ENCODE measurements at places on chromosomes 12 and 14.
A peak's percentile ranks its signal among the peaks of the same experiment; 100 is the strongest.

DNA sequence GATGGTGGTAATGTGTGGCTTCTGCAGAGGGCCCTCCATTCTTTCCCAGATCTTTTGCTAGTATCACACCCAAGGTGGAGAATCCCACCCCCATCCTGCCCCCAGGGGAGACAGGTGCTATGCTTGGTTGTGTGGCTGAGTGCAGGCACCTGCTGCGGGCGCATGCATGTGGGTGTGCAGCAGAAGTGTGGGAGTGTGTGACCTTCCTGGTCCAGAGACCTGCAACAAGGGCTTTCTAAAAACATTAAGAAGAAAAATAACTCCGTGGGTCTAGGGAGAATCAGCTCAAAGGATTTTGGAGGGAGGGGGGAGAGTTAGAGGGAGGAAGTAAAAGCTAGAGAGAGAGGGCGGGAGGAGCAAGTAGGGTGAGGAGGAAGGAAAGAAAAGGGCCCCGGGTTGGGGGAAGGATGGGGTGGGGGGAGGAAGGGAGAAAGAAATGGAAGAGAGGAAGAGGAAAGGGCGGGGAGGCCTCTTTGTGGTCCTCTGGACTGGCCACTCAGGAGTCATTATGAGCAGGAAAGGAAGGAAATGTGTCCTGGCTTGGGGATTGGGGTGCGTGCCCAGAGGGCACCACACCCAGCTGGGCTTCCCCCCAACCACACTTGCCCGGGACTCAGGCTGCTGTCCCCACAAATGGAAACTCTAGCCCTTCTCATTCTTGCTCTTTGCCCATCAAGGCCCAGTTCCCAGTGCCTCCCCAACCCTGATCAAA lies 3.1 kb upstream of the FIGNL2 start:
- no peak for DNase-seq

DNA sequence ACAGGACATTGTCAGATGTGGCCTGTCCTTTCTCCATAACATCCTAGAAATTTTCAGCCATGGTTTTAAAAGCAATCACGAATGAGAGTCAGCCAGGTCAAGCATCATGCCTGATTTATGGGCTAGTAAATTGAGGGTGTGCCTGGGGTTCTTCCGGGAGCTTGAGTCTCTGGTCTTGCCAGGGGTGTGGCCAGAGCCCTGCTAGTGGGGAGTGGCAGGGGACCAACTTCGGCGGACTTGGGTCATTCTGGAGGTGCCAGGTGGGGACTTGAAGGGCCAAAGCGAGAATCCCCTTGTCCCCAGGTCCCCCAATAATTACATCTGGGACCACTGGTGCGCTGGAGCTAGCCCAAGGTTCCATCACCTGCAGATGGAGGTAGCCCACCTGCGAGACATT lies 5.7 kb downstream of the OTUB2 start:
- no peak for DNase-seq

DNA sequence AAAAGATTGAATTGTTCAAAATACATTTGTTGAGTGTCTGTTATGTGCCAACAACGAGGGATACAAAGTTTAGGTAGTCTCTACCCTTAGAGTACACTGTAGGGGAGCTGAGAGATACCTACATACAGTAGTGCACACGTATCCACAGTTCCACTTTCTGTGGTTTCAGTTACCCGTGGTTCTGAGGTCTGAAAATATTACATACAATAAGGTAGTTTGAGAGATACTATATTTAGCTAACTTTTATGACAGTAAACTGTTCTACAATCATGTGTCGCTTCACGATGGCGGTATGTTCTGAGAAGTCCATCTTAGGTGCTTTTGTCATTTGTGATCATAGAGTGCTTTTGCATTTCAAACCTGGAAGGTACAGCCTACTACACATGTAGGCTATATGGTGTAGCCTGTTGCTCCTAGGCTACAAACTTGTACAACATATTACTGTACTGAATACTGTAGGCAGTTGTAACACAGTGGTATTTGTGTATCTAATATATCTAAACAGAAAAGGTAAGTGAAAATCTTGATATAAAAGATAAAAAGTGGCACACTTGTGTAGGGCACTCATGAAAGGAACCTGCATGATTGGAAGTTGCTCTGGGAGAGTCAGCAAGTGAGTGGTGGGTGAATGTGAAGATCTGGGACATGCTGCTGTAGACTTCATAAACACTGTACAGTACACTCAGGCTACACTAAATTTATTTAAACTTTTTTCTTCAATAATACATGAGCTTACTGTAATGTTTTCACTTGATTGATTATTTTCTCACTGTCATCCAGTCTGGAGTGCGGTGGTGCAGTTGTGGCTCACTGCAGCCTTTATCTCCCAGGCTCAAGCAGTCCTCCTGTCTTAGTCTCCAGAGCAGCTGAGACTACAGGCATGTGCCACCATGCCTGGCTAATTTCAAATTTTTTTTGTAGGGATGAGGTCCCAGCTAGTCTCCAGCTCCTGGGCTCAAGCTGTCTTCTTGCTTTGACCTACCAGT lies 4.0 kb downstream of the CPSF6 start:
- no peak for DNase-seq

- DNase-seq = no peak
Measured at GRCh38 chr14:100522616-100523099, 64.6 kb downstream of the BEGAIN start.

DNA sequence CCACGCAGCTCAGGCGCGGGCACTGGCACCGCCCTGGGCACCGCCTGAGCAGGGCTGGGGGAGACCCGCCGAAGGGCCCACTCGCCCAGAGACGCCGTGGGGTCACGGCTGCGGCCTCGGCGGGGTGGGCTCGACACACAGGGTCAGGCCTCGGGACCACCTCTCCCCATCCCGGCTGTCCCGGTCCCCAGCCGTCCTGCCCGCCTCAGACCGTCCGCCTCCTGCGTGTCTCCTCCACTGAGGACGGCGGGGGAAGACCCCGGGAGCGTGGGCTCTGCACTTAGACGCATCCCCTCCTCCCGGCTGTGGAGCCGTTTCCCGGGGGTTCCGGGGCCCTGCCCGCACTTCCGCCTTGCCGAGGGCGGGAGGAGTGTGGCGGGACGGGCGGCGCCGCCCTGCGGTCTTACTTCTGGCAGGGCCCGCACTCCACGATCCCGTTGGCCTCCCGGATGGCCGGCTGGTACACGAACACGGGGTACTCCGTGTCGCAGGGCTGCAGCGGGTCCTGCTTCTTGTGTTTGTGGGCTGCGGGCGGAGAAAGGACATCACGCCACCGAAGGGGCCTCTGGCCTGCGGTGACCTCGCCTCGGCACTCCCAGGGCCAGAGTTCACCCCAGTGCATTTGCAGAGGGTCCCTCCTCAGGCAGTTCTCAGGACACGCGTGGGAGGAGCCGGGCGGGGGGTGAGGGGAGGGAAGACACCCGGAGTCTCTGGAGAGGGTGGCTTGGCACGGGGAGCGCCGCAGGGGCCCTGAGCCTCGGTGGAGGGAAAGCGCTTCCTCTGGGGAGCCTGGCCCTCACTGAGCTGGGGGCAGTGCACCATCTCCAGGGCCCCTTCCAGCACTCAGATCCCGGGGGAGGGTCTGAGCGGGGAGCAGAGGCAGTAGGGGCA lies 23.1 kb upstream of the LRTM2 start:
- peak; percentile 79 for DNase-seq

DNA sequence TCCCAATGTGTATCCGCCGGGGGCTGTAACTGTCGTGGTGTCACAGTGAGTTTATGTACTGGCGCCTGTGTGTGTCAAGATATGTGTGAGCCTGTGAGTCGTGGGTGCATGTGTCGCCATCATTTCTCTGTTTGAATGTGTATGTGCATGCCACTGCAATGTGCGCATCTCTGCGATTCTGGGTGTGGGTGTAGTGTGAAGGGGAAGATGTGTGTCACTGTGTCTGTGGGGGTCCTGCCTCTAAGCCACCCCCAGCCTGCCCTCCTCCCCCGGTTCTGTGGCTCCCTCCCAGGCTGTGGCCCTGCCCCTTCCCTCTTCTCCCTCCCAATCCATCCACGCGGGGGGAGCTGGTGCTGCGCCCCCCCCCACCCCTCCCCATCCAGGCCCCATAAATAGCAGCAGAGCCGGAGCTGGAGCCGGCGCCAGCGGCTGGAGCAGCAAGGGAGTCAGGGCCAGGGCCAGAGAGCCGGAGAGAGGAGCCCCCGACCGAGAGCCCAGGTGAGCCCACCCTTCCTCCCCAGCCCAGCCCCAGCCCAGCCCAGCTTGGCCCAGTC lies at the start of gene CPNE6:
Gene CPNE6 (plus strand): TSS at position 419 of the 554 bp plus-strand sequence. CDS start 1,375 bp downstream, outside the sequence.
- no peak for DNase-seq

- DNase-seq = no peak
Measured at GRCh38 chr14:80316441-80316840, 105.1 kb upstream of the DIO2 start.

- no peak for DNase-seq
Measured at GRCh38 chr14:36647417-36647823, 14.2 kb upstream of the PAX9 start.

DNA sequence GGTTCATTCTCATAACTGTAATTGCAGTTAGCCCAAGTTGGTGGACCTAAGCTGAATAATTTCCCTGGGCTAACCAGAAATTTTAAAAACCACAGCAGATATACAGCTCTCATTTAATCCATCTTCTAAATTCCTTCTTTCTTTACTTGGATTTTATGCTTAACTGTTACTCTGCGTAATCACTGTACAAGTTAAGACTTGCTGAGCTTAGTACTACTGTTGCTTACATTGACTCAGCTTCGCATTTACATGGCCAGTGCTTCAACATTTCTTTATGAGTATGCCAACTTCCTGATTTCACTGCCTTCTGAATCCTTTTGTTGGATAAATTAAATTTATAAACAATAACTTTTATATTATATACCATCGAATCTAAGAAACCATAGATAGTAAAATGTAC lies 147.4 kb downstream of the SLC38A4 start:
- no peak for DNase-seq

- peak; percentile 56 for DNase-seq
Measured at GRCh38 chr12:121711361-121712189, 977 bp upstream of the TMEM120B start.

GRCh38 chr12:131251336-131252101 lies 297.8 kb downstream of the ADGRD1 start:
- DNase-seq = no peak

GRCh38 chr14:49865431-49865859 lies 12.9 kb upstream of the NEMF start:
- DNase-seq = peak; percentile 72

DNA sequence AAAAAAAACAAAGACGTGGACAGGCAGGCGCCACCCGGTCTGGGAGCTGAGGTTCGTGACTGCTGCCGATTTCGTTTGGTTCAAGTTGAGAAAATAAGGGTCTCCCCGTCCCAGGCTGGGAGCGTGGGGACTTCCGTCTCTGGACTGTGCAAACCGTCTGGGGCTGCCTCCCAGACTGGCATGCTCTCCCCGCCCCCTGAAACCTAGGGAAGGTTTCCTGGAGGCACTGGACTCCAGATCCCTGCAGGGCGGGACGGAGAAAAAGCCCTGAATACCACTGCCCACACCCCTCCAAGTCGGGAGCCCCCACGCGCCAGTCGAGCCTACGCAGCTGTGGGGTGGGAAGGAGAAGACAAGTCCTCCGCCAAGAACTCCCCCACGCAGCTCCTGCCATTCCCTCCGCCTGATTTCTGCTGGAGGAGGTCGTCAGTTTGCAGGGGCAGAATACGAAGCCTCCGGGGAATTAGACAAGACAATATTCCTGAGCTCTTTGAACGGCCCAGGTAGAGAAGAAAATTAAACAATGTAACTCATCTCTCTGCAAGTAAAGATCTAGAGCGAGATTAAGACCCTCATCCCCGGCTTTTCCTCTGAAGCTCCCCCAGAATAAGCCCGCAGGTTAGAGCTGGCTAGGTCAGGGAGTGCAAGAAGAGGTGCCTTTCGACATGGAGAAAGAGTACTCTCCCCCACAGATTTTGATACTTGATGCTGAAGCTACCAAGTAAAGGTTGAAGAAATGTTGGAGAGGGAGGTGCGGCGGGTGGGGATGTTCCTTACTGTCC lies 10.4 kb upstream of the HOXC13 start:
- DNase-seq = no peak

GRCh38 chr12:2248901-2249381 lies 196.2 kb downstream of the CACNA1C start:
- DNase-seq = no peak

- DNase-seq = no peak
Measured at GRCh38 chr12:21678959-21679358, 21.3 kb upstream of the LDHB start.

DNA sequence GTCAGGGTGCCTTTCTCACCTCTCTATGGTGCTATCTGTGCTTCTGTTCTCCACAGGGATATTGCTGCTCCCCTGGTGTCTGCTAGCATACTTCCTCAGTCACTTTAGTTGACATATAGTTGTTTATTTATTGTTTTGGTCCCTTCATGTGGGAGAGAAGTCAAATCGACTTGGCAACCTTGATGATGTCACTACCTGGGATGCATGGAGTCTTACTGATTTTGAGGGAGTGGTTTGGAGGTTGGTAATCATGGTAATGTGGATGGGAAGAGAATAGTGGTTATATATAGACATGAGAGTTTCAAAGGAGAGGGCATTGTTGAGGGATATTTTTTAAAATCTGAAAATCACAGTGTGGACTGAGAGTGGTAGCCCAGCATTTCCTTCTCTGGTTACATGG lies 73.6 kb upstream of the FBXO33 start:
- DNase-seq = no peak

- DNase-seq = no peak
Measured at GRCh38 chr12:111937429-111937828, 75.5 kb downstream of the TMEM116 start.

DNA sequence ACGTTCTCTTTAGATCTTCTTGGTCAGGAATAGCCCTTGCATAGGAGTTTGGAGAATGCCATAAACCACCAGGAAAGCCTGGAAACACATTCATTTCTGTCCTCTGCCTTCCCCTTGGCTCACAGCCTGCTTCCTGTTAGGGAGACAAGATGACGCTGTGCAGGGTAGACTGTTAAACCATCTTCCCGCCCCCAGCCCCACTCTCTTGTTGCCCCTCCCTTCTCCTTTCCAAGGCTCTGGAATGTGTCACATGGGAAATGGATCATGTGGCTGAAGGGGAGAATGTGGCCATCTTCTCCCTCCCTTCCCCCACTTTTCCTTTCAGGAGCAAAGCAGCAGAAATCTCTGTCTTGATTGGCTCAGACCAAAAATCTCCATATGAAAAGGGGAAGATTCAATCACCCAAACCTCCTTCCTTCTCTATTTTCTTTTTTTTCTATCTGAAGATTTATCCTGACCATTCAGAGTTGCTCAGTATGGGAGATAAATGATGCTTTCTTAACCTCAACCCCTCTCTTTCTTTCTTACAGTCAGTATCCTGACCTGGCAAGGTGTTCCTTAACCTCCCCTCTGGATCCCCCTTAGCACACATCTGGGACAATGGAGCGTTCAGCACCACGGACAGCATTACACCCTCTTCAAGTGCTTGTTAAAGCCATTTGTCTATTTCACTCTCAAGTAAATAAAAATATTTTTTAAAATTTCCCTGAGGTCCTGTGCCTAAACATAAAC lies 11.4 kb downstream of the GPR19 start:
- DNase-seq = no peak

GRCh38 chr12:5908251-5908650 lies 36.8 kb downstream of the ANO2 start:
- DNase-seq = no peak
